ENCODE measurements at places on chromosomes 16 and 17. TPM values are rescaled to one million over a fixed set of nuclear protein-coding genes. Genes with fewer than 3 reads are reported as not detected.

ZNF75A gene
- polyA plus RNA-seq, result 65.2 TPM

C17orf100 gene
- polyA plus RNA-seq, result 8.8 TPM

OR1A1 gene
- polyA plus RNA-seq, result not detected

VAT1L gene
- polyA plus RNA-seq, result 3.4 TPM

ZNF778 gene
- polyA plus RNA-seq, result 8.0 TPM

UNK gene
- 46.7 TPM for polyA plus RNA-seq

RNF167 gene
- 129 TPM for polyA plus RNA-seq

PERCC1 gene
- 0.21 TPM for polyA plus RNA-seq

- no peak for DNase-seq
Observed at GRCh38 chr17:51818777-51819176, 339.7 kb downstream of the CA10 start.

- DNase-seq, result no peak
Observed at GRCh38 chr17:80971704-80972304, 19.8 kb upstream of the CHMP6 start.

DNA sequence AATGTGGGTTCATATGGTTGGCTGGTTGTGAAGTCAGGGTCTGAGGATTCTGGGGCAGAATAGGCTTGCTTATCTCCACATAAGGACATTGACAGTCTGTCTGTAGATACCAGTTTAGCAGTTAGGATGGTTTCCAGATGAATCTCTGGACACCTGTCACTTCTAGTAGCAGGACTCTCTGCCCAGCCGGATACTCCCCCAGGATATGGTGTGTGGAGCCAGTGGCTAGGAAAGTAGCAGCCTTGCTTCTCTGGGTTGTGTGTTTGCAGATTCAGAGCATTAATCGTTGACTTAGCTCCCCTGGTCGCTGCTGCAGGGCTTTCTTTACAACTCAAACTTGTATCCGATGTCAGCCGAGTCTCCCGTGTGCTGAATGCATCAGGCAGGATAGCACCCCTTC lies 45.2 kb downstream of the CLEC16A start:
- DNase-seq, result peak; percentile 48

DNA sequence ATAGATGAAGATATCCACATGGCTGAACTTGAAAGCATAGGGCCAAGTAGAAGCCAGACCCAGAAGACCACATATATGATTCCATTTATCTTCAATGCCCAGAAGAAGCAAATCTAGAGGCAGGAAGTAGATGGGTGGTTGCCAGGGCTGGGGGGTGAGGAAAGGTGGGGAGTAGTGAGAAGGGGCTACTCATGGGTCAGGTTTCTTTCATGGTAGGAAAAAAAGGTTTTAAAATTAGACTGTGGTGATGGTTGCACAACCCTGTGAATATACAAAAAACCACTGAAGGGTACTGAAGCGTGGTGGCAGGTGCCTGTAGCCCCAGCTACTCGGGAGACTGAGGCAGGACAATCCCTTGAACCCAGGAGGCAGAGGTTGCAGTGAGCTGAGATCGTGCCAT lies 5.4 kb downstream of the CD2BP2 start:
- no peak for DNase-seq

- peak; percentile 81 for DNase-seq
Observed at GRCh38 chr17:57783338-57783742, 38.2 kb upstream of the CCDC182 start.

DNA sequence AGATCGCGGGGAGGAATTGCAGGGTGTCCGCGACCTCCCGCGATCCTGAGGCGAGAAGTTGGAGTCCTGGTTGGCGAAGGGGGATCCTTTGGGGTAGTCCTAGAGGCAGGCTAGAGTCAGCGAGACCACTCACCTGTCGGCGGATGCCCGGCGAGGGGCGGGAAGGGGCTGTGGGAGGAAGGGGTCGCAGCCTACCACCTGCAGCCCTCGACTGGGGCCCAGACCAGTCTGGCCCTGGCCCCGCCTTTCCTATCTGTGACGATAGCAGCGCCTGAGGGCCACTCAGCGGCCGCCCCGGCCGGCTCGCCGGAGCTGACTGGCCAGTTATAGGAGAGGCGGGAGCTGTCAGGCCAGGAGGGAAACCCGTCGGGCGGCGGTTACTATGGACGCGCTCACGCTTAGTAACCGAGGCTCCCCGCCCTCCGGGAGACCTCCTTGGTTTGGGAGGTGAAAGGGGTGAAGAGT lies at the start of gene TEKT3:
Gene TEKT3 (minus strand): TSS at position 213 of the 465 bp plus-strand sequence. CDS start 10,012 bp downstream, outside the sequence.
- DNase-seq, result peak; percentile 84

DNA sequence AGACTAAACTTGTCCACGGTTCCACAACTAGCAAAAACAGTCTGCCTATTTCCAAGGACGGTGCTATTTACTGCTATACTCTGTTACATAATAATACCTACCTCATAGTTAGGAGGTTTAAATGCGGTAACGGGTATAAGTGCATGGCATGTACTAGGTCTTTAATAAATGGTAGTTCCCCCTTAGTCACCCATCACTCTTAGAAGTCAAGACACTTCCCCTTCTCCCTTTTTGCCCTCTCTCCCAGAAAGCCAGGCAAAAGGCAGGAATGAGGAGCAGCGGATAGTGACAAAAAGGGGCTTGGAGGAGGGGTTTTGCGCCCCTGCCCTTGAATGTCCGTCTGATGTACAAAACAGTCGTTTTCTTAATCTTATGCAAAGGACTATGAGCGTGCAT lies 1.1 kb upstream of the LSM12 start:
- no peak for DNase-seq

DNA sequence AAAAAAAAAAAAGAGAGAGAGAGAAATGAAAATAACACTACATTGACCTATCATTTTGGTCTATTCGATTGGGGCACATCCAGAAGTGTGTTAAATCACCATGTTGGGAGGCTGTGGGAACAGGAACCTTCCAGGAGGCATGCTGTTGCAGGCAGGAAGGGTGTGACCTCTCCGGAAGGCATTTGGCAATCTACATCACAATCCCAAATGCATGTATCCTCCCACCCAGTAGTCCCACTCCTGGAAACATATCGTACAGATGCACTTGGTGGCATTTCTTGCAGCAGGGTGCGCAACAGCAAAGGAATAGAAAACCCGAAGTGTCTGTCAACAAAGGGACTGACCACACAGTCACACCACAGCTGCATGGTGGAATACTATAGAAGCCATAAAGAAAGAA lies 7.9 kb downstream of the PLLP start:
- no peak for DNase-seq

DNA sequence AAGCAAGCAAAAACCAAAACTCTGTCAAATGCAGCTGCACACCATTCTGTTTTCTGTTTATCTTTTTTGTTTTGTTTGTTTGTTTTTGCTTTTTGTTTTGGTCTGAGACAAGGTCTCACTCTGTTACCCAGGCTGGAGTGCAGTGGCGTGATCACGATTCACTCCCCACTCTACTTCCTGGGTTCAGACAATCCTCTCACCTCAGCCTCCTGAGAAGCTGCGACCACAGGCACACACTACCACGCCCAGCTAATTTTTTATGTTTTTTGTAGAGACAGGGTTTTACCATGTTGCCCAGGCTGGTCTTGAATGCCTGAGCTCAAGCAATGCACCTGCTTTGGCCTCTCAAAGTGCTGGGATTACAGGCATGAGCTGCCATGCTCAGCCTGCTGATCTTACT lies 19.3 kb upstream of the SLFN13 start:
- DNase-seq, result no peak

DNA sequence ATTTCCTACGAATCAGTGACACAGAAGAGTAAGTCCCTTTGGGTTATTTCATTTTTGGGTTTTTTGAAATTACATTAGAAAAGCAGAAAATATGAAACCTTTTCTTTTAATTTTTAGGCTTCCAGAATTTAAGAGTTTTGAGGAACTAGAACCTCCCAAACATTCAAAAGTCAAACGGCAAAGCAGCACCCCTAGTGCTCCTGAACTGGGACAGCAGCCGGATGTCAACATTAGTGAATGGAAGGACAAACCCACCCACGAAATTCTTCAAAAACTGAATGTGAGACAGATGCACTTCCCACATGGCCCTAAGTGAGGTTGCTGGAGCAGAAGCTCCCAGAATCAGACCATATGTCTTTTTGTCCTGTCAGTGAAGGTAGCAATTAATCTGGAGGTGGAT lies 199.4 kb downstream of the PHKB start:
- DNase-seq, result no peak

Measured in renal pelvis (tissue), 12 donors.